ENCODE measurements at places on chromosomes 13 and 19. TPM values are rescaled to one million over a fixed set of nuclear protein-coding genes. Genes with fewer than 3 reads are reported as not detected.

DNA sequence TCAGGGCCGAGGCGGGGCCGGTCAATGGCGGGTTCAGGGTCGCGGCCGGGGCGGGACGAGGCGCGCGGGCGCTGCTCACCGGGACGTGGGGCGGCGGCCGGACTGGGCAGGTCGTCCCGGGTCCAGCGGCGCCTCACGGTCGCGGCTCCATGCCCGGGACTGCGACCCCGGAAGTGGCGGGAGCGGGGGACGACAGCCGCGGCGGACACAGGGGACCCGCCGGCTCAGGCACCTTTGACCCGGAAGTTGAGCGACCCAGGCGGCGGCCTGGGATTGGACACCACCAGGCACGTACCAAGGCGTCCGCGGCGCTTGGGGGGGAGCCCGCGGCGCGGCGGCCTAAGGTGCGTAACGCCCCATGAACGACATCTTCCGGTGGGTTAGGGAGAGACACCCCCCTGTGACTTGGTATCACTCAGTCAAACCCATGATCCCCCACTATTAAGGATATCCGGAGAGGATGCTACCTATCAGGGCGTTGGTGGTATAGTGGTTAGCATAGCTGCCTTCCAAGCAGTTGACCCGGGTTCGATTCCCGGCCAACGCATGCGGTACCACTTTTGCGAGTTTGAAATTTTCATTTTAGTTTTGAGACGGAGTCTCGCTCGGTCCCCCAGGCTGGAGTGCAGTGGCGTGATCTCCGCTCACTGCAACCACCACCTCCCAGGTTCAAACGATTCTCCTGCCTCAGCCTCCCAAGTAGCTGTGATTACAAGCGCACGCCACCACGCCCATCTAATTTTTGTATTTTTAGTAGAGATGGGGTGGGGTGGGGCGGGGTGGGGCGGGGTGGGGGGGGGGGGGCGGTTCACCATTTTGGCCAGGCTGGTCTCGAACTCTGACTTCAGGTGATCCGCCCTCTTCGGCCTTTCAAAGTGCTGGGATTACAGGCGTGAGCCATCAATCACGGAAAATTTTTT, at the start of gene DPP9:
DPP9 (minus strand) TSS at position 248 of the 920 bp plus-strand sequence. CDS start 3,936 bp downstream, outside the sequence.
- DNase-seq = peak; percentile 98

DNA sequence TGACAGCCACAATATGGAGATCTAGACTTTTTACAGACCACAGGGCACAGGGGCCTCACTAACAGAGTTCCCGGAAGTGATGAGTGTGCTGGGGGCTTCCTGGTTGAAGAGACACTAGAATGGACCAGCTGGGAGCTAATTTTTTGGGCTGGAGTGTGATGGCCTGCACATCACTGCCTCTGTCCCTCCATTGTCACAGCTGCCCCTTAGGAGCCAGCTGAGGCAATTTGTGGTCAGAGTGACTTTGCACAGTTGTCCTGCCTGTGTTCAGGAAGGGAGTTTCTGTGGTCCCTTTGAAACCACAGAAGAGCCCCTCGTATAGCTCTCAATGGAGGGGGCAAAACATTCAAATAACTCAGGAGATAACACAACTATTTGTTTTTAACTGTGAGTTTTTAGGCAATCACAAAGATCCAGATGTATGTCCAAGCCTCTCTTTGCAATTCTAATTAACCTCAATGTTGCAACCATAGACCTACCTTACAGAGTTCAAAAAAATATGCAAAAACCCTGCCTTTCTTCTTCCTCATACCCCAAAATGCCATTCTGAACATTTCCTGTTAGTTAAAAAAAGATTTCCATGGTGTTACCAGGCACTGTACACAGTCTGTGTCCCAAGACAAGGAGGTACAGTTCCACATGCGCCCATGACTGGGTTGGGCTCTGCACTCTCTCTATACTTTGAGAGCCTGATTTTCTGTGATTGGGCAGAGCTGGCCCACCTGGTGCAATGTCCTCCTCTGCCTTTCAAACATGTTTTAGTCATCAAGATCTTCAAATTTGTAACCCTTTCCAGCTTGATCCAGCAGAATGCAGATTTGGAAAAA, 2.4 kb downstream of the ALOX5AP start:
- DNase-seq = peak; percentile 39

DNA sequence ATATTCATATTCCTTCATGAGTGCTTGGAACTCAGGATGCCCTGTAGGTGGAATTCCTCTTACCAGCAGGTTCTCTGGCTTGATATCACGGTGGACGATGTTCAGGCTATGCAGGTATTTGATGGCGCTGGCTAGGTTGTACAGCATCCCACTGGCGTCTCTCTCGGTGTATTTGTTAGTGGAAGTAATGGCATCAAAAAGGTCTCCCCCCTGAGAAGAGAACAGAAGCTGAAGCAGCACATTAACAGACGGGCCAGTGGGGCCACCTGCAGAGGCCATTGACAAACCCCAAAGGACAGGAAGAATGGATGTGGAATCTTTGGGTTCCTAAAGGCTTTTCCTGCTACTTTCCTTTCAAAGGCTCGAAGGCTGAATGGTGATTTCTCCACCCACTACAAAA, 308.5 kb downstream of the DCLK1 start:
- no peak for DNase-seq

- no peak for DNase-seq
Measured at GRCh38 chr13:114004420-114005205, 30.7 kb upstream of the C13orf46 start.

The KLF12 gene
- 24.6 TPM for total RNA-seq

The EFNA2 gene
- not detected for total RNA-seq

All from activated CD8-positive, alpha-beta T cell treated with anti-CD3 and anti-CD28 coated beads, Interleukin-2, amount 10 ng/mL, durations not matched to agents 7 days and 5 days (primary cell).